ENCODE measurements at places on chromosomes 2 and 18. TPM values are rescaled to one million over a fixed set of nuclear protein-coding genes. Genes with fewer than 3 reads are reported as not detected.
A peak's percentile ranks its signal among the peaks of the same experiment; 100 is the strongest.

DNA sequence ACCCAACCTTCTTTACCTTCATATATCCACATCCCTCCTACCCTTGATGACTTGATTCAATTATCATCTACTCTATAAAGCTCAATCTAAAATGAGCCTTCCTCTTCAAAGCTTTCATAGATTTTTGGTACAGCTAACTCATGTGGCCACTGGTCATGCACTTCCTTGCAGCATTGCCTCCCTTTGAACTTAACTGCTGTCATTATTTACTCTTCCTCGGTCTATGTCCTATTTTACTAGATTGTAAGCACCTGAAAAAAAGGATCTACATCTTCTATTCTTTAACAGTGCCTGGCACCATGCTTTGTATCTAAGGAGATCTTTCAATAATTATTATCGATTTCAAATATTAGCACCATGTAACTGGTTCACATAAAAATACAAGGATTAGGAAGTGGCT lies 30.6 kb downstream of the MDH1 start:
- DNase-seq: no peak

DNA sequence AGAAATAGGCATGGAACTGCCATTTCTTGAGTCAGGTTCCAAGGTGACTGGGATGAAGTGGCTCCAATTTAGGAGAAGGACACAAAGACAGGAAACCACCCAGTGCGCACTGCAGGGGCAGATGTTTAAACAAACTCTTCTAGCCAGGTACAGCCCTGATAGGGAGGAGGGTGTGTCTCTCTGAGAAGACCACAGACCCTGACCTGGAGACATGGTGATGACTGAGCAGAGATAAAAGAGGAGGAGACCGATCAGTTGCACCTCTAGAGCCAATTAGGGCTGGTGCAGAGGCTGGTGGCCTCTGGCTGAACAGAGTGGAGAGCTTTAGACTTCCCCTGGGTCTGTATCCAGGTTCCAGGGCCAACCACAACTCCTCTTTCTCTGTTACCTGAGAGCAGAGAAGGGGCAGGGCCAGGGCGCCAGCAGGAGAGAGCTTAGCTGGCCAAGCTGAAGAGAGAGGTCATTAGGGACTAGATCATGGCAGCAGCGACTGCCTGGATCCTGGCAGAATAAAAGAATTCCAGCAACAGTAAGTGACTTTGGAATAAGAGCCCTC lies 5.4 kb upstream of the SPOPL start:
- no peak for DNase-seq

- no peak for DNase-seq
These were observed 1822.6 kb downstream of the SUCLG1 start for GRCh38 chr2:82636402-82637020.

DNA sequence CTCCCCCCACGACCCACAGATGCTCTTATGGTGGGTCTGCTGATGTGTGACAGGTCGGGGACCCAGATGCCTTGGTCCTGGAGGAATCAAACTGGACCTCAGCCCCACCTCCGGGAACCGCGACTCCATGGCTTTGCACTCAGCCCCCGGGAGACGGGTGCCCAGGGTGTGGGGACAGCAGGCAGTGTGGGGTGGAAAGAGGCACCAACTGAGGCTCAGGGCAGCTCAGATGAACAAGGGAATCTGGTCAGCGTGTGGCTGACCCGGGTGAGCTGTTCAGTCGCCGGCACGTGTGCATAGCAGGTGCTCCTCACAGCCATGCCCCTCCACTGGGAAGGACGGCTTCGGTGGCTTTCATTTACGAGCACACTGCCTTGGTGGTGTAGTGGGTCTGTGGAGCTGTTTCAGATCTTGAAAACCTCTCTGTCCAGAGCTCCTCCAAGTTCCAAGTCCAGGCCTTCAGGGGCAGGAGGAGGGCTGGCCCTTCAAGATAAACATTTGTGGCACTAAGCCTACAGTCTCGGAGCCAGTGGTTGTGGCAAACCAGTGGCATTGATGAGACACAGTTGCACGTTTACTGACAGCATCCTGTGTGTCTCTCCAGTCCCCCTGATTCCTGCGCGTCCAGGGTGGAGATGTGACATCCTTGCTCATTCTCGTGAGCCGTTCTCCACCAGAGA lies 471.2 kb upstream of the HS6ST1 start:
- peak; percentile 47 for DNase-seq

- DNase-seq: no peak
These were observed 644.4 kb downstream of the GALR1 start for GRCh38 chr18:77894060-77894459.

GRCh38 chr18:37529863-37530262 lies 35.7 kb downstream of the CELF4 start:
- DNase-seq: no peak

GRCh38 chr2:72797740-72798139 lies 28.1 kb downstream of the EXOC6B start:
- DNase-seq: no peak

GRCh38 chr2:10289352-10289751 lies 13.4 kb upstream of the HPCAL1 start:
- no peak for DNase-seq

GRCh38 chr18:44520981-44521667 lies 159.6 kb upstream of the SETBP1 start:
- no peak for DNase-seq

- no peak for DNase-seq
These were observed 17.7 kb downstream of the MPP4 start for GRCh38 chr2:201680743-201681142.

- no peak for DNase-seq
These were observed 216.1 kb downstream of the ICOS start for GRCh38 chr2:204152616-204153015.

DNA sequence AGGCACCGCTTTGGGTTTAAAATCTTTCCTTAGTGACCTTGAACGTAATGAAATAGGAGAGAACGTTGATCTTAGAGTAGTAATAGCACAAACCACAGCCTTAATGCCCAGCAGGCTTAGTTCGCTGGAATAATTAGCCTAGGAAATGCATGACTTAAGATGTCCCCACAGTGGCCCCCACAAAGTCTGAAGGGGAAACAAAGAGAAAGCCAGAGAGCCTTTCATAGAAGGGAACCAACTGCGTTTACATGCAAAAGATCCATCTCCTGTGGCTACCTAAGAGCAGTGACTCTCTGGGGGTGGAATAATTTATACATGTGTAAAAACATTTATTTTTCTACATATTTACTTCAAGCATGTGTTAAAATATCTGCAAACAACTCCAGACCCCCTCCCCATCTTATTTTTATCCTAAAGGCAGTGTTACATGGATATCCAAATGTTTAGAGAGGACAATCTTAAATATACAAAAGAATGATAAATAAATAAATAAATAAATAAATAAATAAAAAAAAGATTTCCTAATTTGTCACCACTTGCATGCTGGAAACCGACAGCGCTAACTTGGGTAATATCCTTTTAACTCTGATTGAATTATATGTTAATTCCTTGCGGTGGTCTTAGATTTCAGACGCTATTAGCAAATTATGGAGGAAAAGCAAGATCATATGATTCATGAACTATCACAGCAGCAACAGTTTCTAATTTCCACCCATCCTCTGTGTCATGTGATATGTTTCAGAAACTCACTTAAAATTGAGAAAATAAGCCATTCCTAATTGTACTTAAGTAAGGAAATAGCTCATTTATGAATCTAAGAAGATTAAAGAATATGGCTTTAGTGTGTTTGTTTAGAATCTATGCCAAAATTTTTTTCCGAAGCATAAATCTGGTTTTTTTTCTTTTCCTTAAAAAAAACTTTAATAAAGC lies 23.4 kb upstream of the CYP1B1 start:
- no peak for DNase-seq

DNA sequence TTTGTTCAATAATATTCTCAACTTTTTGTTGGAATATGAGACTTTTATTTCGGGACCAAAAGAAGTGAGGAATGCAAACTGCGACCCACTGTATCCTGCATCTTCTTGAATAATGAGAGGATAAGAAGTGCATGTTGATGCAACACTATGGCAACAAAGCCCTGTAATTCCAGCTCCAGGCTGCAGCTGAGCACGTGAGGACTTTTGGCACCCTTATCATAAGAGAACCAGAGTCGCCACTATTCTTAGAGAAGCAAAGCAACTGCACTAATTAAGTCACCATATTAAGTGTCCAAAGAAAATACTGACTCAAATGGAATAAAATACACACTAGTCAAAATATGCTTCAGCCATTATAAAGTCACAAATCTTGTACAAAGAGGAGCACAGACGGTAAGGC lies 65.8 kb downstream of the FAM210A start:
- peak; percentile 69 for DNase-seq

- no peak for DNase-seq
These were observed 45.6 kb upstream of the TTC39C start for GRCh38 chr18:23968638-23969604.

DNA sequence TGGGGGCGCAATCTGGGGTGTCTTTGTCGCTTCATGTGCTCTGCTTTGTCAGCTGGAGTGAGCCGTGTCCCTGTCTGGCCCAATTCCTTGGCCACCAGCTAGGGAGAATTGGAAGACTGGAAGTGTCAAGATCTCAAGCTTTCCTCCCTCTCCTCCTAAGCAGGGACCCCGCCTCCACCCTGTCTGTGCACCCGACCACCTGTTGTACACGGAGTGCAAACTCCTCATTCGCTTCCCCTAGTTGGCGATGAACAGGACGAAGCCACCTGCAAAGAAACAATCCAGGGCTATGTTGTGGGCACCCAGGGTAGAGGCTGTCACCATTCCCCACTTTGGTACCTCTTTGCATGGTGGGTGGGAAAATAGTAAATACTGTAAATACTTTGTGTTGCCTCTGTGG lies 1.7 kb upstream of the DQX1 start:
- no peak for DNase-seq

DNA sequence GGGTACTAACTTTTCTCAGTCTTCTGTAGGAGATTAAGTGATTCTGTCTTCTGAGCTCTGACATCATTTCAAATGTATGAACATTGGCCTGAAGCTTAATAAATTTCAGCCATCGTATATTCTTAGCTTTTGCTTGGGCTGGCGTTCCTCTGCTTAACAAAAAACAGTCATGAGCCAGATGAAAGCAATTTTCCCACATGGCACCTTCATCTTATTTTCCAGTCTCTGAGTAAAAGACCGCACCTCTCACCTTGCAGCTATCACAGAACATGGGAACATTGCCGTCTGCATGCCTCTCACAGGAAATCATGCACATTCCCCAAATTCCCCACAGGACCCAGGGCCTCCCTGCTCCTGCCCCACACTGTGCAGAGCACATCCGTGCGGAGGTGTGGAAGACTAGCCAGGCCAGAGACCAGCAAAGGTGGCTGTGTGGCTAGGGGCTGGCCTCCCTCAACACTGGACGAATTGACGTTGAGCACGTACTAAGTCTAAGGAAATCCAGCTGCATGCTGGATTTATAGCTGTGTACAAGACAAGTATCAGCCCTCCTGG lies 531.8 kb upstream of the ID2 start:
- no peak for DNase-seq

- DNase-seq: no peak
These were observed 48.0 kb upstream of the ANXA4 start for GRCh38 chr2:69693775-69694450.

The REG3G gene
- not detected for total RNA-seq

The UGT1A5 gene
- not detected for total RNA-seq

The ABHD1 gene
- 1.0 TPM for total RNA-seq

The SCTR gene
- not detected for total RNA-seq

The HMSD gene
- total RNA-seq: 0.48 TPM

The HAAO gene
- 2.6 TPM for total RNA-seq

The FKBP7 gene
- total RNA-seq: 10.8 TPM

The NAGK gene
- total RNA-seq: 45.5 TPM

The CCDC178 gene
- total RNA-seq: not detected

The UCN gene
- total RNA-seq: 2.6 TPM

All from right atrium auricular region (tissue), 2 donors.